ENCODE measurements at places on chromosomes 1 and 21.
A peak's percentile ranks its signal among the peaks of the same experiment; 100 is the strongest.

DNA sequence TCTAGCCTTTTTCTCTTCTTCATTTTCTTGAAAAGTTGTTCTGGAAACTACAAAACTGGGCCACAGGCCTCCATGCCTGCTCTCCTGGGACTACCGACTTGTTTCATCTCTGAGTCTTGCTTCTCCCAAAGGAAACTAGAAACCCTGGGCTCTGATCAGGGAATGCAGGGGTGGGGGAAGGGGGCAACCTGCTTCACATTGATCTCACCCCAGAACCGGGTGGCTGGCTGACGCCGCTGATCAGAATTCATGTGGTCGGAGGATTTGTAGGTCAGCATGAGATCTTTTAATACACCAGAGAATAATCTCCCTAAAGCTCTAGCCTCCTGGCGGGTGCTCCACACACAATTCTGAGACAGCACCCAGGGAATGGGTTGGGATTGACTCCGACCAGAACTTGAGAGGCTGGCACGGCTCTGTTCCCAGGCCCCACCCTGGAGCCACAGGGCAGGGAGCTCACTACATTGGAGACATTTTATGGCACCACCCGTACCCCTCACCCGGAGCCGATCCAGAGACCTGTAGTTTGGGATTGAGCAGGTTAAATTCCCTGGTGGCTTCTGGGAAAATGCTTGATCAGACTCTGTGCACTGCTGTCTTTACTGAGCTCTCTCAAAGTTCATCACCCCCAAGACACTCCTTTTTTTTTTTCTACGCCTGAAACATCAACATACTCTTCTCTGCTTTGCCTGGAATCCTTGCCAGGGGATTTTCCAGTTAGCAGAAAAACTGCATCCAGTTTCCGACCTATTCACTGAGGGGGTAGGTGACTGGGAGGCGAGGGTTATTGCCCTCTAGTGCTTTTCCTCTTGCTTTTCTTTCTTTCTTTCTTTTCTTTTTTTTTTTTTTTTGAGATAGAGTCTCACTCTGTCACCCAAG, 12.2 kb upstream of the ARHGEF10L start:
- DNase-seq = no peak

DNA sequence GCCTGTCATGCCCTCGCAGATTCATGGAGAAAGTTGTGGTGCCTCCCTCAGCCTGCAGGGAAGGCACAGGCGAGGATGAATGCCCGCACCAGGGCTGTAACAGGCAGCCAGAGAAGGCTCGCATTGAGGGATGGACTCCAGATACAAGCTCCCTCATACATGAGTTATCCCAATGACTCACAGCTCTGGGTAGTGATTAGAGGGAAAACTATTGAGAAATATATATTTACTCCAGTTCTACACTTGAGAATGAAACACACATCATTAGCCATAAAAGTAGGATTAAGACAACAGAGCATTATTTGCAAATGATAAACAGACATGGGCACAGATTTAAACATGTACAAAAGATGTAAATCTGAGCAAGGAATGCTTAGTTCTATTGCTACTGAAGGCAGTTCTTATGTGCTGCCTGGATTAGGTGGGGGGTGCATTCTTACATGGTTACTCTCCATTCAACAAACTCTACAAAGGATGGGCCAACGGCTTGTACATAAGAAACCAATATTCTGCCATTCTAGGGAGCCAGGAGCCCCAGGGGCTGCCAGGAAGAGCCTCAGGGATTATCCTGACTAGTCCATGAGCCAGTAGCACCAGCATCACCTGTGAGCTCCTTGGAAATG, 97.9 kb downstream of the CSMD2 start:
- no peak for DNase-seq

DNA sequence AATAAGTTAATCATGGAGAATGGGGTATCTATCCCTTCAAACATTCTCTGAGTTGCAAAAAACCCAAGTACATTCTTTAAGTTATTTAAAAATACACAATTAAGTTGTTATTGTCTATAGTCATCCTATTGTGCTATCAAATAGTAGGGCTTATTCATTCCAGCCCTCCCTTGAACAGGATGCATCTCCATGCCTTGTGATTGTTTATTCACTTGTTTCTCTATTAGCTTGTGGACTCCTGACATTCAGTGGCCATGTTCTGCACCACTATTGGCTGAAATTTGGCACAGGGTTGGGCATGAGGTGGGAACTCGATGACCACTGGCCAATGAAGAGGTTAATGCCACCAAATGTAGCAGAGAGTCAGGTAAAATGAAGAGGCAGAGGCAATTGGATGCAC, 272.8 kb downstream of the TNR start:
- no peak for DNase-seq

DNA sequence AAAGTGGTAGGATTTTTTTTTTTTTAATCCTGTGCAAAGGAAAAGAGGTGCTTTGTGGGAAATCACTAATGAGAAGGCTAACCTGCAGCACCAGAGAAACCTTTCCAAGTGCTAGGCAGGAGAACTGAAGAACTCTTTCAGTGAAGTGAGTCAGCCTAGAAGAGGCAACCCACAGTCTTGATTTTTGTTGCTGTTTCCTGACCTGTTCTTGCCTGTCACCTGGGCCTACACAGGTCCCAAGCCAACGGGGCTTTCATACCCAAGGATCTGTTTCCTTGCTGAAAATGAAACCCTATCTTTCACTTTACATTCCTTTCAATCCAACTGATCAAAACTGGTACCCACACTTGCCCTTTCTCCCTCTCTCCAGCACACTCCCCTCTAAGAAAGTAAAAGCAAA, 7.1 kb upstream of the IKBKE start:
- DNase-seq = no peak

- no peak for DNase-seq
Measured at GRCh38 chr1:104991702-104992101, 1242.0 kb downstream of the AMY1C start.

GRCh38 chr1:155981266-155982088, 3.1 kb upstream of the ARHGEF2 start:
- DNase-seq = peak; percentile 66

GRCh38 chr1:19113697-19114092, 96.4 kb downstream of the UBR4 start:
- no peak for DNase-seq

GRCh38 chr1:84973498-84974334, 23.2 kb downstream of the MCOLN2 start:
- peak; percentile 68 for DNase-seq

DNA sequence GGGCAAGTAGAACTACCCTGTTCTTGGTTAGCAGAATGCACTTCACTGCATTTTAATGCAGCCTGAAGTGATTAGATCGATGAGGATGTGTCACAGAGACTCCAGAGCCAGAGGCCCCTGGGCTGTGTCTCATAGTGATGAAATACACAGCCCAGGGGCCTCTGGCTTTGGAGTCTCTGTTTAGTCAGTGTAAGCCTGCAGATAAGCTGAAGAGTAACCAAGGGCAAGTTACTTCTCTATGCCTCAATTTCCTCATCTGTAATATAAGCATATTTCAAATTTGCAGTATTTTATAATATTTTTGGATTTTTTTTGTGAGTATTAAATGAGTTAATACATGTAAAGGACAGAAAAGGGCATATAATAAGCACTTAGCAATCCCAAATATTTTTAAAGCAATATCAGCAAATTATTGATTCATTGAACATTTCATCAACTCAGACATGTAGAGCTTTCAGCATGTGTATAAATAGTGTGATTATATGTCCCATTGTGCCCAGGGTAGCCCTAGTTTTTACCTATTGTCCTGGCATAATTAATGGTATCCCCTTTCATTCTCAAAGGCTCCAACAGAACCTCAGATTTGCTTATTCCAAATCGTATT, 23.6 kb upstream of the APOBEC4 start:
- no peak for DNase-seq

DNA sequence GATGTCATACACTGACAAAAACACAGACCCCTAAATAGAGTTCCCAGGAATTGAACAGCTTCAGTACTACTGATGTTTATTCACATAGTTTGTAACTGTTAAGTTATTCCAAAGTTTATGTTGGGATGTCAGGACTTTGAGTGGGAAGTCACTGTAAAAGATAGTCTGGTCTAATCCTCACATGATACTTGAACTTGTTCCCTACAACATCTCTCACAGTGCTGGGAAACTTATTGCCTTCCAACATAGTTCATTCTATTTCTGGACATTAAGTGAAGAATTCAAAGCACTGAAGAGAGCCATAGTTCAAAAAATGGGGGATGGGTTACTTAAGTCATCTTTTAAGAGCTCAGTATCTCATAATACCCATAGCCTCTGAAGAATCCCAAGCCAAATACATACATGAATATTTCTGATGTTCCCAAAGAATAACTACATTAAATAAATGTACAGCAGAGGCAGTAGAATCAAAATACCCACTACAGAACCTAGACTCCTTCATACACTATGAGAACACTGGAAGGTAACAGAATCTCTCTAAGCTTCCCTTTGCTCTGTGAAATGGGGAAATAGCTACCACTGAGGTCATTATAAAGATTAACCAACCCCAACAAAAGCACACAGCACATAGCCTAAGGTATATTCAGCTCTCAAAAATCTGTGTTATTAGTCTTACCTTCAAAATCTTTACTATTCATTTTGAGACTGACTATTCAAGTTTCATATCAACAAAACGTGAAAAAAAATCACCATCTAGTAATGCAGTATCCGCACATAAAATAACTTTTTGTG, 81.4 kb downstream of the ESRRG start:
- DNase-seq = peak; percentile 39

DNA sequence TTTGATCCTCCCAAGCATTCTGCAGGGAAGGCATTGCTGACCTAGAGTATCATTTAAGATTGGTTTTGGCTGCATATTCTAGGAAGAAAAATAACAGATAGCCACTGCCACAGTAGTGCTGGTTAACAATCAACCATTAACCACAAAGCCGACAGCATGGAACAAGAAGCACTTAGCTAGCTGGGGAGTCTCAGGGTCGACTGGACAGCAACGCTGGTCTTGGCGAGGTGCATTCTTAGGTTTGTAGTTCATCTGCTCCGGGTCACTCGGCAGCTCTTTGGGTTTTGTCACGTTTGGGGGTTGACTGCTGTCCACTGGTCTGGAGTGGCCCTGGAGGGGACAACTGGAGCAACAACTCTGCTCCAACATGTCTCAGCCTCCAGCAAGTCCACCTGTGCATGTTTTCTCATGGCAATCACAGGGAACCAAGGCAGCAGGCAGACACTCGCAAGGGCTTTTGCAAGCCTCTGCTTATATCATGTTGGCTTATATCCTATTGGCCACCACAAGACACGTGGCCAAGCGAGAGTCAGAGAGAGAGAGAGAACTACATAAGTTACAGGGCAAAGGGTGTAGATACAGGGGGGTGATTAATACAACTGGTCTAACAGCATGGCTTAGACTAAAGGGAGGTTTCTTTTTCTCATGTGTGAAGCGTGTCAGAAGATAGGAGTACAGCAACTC, 99.5 kb downstream of the LACTBL1 start:
- no peak for DNase-seq

GRCh38 chr1:228256626-228257375, 49.0 kb downstream of the OBSCN start:
- DNase-seq = no peak

- DNase-seq = no peak
Measured at GRCh38 chr1:195173753-195174152, 1434.5 kb downstream of the KCNT2 start.

DNA sequence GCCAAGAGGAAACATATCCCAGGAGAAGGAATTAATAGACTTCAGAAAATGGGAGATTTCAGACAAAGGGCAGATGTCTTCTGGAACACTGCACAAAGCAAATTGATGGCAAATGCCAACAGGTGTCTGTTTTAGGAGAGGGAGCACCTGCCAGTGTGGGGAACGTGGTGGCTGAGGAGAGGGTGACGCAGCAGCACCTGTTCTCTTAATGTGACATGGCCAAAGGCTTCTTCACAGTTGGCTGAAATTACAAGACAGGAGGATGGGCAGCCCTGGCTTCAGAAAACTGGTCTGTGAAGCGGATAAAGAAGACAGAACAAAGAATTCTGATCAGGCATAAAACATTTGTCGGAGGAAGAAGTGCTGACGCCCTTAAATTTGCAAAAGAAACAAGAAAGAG, 178.7 kb upstream of the RUNX1 start:
- DNase-seq = no peak

DNA sequence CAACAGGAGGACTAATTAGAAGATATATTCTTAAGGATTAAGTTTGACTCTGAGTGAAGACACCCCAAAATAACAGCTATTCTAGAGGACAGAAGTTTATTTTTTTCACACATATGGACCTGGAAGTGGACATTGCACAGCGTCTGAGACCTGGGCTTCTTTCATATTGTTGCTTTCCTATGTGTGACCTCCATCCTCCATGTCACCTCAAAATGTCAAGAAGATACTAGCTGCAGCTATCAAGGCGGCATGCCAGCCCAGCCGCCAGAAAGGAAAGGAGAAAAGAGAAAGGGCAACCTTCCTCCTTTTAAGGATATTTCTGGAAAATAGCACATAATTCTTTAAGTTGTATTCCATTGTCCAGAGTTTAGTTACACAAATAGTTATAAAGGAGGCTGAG, 220.4 kb downstream of the PATJ start:
- DNase-seq = no peak

GRCh38 chr1:185837711-185838110, 103.5 kb downstream of the HMCN1 start:
- no peak for DNase-seq

GRCh38 chr1:27045973-27046558, 33.4 kb upstream of the TENT5B start:
- peak; percentile 24 for DNase-seq

GRCh38 chr1:85652327-85652726, 55.9 kb downstream of the ZNHIT6 start:
- DNase-seq = no peak

GRCh38 chr1:78275906-78276685, 214.7 kb upstream of the PTGFR start:
- no peak for DNase-seq

- no peak for DNase-seq
Measured at GRCh38 chr1:83109692-83110091, 889.2 kb downstream of the TTLL7 start.

DNA sequence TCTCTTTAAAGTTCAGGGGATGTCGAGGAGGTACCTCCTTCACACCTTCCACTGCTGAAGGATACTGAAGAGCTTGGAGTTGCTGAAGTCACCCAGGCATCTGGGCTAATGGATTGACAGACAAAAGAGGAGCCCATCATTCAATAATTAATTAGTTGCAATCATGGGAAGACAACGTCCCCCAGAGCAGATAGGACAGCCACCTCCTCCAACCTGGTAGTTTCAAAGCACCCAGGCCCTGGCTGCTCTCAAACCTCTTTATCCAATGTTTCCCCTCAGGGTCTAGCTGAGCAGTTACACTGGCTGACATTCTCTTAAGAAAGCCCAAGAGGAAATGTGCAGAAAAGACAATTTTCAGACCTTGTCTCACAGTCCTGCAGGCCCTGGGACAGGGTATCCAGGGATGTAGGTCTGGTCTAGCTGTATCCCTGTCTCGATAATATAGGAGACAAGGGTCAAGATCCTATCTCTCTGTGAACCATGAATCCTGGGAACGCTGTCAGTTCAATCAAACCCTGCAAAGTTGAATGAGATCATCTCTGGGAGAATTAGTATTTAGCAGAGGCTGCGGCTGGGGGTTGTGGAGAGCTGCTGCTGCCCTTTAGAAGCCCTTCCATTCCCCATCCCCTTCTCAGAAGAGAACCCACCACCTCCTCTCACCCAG, 1.1 kb downstream of the TSPAN2 start:
- DNase-seq = no peak
